ENCODE measurements at places on chromosomes 2 and 18.

DNA sequence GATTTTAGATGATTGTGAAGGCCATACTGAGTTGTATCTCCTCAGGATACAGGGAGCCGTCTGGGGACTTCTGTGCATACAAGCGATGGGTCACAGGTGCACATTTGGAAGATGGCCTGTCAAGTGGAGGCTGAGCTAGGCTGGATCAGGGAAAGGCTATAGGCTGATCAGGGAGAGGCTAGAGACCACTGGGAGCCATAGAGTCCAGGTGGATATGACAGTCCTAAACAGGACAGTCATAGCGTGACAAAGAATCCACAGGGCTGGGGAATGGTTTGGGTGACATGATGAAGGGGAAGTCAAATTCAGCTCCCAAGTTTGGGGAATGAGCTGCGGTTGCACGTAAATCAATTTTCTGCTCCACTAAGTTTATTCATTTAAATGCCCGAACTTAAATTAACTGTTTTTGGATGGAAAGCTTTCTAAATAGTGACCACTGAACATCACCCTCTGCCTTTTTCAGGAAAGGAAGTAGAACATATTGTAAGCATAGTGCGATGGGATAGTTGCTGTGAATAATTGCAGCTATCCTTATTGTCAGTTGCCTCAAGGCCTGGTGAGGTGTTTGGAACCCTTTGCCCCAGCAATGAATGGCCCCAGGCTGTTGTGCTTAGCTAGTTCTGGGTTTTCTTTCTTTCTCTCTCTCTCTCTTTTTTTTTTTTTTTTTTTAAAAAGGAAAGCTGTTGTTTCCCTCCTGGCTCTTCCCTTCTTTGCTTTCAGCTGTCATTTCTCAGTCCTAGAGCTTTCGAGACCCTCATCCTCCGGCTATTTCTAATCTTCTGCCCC, 50.5 kb downstream of the KLHL29 start:
- no peak for DNase-seq

- DNase-seq: no peak
Observed at GRCh38 chr2:227788561-227789018, 25.1 kb upstream of the CCL20 start.

DNA sequence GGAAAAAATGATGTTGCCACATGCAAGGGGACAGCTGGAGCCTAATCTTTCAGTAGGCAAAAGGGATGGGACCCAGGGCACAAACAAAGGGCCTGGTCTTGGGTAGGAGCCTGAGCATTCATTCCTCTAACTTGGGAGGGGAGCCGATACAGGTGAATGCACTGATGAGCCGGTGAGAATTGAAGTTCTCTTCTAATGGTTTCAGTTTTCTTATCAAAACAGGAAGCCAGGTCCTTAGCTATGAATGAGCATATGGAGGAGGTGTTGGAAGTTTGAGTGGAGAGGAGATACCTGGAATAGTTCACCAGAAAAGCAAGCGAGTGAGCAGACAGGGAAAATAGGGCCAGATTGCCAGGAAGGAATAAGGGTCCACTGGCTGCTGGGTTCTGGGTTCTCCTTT, 10.1 kb downstream of the DPP4 start:
- DNase-seq: no peak

- no peak for DNase-seq
Observed at GRCh38 chr2:127874378-127875269, 11.1 kb downstream of the AMMECR1L start.

- no peak for DNase-seq
Observed at GRCh38 chr18:67845035-67845434, 328.5 kb upstream of the DSEL start.

GRCh38 chr2:216877085-216877484, 17.2 kb upstream of the TNP1 start:
- DNase-seq: no peak

DNA sequence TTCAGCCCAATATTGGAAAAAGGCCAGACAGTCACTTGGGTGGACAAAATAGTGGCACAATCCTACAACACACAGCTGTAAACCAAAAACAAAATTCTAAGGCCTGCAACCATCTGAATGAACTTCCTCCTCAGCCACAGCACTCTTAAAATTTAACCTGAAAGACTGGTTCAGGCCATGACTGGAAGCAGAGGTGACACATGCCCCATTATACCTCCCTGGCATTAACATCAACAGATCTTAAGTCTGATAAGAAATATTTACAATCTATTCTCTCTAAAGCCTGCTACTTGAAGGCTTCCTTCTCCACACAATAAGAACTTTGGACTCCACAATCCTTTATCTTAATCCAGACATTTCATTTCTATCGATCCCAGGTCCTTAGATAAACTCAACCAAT, 192.4 kb upstream of the LRP1B start:
- no peak for DNase-seq

GRCh38 chr2:216298719-216299495, 73.4 kb downstream of the MARCHF4 start:
- no peak for DNase-seq

- DNase-seq: no peak
Observed at GRCh38 chr18:50797142-50797541, 22.7 kb downstream of the MRO start.
